ENCODE measurements at places on chromosomes 3 and 15.

DNA sequence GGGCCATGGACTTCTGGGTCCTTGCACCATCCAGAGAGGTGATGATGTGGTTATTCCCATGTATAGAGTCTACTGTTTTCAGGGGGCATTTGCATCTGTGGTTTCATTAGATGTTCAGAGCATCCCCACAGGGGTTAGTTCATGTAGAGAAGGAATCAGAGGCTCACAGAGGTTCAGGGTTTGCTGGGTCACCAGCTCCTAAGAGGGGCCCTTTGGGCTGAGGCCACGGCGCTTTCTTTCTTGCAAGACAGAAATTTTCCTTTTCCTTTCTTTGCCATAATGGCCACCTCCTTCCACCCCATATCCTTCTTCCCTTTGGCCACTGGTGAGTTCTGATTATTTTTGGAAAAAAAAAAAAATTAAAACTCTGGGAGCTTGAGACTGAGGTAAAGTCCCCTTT is 62.3 kb downstream of the APBA2 start:
- no peak for DNase-seq

GRCh38 chr3:35927441-35927840 is 288.1 kb downstream of the ARPP21 start:
- no peak for DNase-seq

DNA sequence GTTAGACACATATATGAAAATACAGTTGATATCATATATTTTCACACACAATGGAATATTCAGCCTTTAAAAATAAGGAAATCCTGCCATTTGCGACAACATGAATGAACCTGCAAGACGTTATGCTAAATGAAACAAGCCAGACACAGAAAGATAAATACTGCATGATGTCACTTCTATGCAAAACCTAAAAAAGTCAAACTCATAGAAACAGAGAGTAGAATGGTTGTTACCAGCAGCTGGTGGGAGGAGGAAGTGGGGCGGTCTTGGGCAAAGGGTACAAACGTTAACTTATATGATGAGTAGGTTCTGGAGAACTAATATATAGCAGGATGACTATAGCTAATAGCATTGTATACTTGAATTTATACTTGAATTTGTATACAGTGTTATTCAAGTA is 213.2 kb upstream of the NR2F2 start:
- no peak for DNase-seq

DNA sequence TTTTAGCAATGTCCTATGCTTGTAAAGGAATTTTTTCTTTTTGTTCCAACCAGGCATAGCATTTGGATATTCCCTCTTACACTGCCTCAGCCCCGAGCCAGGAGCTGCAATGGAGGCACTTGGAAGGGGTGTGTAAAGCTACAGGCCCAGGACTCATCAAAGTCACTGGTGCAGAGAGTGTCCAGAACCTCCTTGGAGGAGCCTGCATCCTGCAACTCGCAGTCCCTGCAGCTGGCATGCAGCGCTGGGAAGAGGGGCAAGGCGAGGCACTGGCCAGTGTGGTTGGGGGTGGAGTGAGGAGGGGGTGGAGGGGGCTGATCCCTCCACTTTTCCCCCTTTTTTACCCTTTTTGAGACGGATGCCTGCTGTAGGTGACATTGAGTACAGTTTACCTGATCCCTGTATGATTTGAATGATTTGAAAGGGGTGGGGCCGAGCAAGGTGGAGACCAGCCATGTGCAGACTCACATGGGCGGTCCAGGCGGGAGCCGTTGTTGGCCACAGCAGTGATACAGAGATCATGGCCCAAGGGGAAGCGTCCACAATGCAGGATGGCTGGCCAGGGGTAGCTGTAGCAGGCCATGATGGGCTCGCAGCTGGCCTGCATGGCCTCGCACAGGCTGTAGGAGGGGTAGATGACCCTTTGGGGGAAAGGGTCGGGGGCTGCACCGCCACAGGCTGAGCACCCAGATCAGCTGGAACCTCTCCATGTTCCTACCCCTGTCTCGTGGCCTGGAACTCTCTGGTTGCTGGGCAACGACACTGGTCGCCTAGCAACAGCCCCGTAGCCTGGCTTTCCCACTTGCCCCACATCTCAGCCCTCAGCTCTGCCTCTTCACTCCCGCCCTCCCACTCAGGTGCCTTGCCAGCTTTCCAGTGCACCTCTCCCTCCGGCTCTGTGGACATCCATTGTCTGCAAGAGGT is 7.9 kb downstream of the P4HTM start:
- no peak for DNase-seq

- no peak for DNase-seq
Observed at GRCh38 chr15:95843241-95843910, 487.1 kb upstream of the NR2F2 start.

DNA sequence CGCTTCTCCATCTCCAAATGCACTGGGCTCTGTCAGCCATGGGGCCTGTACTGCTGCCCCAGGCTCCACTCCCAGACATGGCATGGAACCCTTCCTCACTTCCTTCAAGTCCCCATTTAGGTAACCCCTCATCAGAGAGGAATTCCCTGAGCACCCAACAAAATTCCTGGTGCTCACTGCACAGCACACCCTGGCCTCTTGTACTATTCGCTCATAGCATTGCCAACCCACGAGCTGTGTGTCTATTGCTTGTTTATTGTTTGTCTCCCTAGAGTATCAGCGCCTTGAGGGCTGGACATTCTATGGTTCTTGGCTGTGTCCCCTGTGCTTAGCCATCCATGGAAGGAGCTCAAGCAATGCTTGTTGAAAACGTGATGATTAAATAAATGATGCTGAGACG is 46.1 kb upstream of the SLCO2A1 start:
- no peak for DNase-seq

- DNase-seq, result no peak
Observed at GRCh38 chr3:101229681-101230080, 90.7 kb downstream of the IMPG2 start.

DNA sequence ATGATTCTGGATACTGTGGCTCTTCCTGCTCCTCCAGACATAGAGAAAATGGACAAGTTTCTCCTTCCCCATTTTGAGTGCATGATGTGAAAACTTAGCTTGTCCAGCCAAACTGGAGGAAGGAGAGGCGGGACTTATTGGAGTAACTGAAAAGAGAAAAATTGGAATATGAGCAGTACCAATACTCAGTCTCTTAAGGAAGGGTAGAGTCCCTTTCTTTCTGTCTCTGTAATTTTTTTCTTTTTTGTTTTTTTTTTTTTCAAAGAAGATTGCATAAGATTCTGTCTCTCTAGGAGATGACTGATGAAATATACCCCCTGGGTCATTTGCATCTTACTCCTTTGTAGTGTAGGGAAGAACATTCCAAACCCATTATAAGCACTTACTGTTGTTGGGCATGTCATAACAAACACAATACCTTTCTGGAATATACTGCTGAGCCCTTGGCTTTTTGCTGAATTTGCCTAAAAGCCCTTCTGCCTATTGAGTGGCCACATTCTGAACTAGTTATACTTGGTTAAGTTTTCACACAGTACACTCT is 498.1 kb upstream of the TPRG1 start:
- no peak for DNase-seq

DNA sequence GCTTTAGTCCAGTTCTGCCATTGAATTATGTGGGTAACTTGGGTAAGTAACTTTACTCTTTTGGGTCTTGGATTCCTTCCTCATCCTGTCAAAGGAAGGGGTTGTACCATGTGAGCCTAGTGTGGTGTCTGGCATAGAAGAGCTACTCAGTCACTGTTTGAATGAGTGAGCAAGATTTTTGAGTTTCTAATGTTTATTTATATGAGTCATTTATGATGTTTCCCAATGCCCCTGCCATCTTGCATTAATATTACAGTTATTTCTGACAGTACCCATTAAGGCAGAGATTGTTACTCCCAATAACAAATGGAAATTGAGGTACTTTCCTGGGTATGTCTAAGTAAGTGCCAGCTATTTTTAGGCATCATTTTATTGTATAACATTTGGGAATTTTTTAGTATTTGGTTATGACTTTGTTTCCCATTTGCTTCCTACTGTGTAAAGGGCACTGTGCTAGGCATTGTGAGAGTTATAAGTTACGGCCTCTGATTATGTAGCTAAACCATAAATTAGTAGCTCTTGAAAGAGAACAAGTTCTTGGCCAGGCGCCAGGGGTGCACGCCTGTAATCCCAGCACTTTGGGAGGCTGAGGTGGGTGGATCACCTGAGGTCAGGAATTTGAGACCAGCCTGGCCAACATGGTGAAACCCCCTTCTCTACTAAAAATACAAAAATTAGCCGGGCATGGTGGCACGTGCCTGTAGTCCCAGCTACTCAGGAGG is 23.5 kb downstream of the NR1D2 start:
- no peak for DNase-seq

DNA sequence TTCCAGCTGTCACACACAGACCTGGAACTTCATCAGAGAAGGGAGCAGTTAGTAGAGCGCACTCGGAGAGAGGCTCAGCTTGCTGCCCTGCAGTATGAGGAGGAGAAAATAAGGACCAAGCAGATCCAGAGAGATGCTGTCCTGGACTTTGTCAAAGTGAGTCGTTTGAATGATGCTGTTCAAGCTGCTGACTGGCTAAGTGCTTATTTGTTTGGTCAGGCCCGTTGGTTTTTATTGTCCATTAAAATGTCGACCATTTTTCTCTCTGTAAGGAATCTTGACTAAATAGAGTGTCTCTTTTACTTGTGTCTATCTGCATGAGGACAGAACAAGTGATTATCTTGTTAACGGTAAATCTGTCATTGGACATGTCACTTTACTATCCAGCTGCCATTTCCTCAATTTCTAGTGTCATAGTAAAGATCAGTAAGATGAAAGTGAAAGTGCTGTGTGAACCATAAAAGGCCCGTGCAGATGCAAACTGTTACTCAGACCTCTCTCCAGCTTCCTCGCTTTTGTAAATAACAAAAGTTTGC is 56.9 kb downstream of the LRCH3 start:
- DNase-seq, result no peak

DNA sequence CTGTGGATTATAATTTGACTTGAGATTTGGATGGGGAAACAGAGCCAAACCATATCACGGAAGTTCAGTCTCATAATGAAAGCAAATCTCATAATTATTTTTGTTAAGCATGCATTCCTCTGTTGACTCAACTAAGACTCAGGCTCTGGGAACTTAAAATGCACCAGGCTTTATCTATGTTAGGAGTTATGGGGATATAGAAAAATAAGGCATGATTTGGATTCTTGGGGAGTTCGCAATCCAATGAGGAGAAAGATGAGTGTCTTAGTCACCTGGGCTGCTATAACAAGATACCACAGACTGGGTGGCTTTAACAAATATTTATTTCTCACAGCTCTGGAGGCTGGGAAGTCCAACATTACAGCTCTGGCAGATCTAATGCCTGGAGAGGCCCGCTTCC is 89.4 kb upstream of the TJP1 start:
- no peak for DNase-seq

DNA sequence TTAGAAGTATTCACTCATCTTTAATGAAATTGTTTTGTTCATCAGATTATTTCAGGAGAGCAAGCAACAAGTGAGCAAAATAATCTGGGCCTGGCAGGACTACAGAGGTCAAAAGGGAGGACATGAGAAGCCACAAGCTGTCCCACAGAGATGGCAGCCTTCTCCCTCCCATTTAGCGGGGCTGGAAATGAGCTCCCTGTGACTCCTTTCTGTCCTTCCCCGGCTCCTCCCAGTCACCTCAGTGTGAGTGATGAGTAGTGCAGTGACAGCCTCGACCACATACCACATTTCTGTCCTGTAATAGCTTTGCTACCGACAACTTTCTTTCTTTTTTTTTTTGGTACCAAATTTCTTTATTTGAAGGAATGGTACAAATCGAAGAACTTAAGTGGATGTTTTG is 38.0 kb downstream of the RAB7A start:
- DNase-seq, result no peak

DNA sequence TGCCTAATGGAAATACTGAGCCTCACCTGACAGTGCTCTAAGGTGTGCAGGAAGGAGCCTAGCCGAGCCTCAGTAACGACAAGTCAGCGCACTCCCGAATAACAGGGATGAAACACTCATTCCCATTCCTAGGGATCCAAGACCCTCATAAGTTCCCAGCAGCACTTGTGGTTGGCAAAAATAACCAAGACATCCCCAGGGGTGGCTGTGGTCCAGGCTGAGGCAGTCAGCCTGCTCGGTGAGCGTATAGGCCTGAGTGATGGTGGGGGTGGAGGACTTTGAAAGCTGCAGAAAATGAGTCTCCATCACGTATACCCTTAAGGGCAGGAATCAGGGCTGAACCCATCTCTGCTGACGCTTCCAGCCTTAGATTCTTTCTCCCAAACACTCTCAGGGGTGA is 120.1 kb downstream of the SMAD6 start:
- DNase-seq, result no peak

All from nucleus accumbens (tissue), 56 donors.